CD4-positive, alpha-beta T cell treated with Interferon gamma for 1 hour (primary cell): ENCODE measurements at places on chromosomes 7 and 10.

DNA sequence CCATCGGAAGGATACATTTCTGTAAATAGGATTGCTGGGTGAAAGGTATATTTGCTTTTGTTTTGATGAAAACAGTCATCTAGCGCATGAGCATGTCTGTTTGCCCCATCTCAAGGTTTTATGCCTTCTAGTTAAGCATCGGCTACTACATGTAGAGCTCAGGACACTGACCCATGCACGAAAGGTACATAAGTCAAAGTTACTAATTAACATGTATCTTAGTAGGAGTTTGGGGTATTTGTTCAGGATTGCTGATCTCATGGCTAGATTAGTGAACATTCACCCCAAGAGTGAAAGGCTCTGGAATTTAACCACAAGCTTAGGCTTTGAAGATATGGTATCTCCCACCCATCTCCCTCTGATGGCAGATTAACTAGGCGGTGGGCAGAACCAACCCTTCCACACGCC, 91.5 kb downstream of the RBM20 start:
- DNase-seq: no peak

DNA sequence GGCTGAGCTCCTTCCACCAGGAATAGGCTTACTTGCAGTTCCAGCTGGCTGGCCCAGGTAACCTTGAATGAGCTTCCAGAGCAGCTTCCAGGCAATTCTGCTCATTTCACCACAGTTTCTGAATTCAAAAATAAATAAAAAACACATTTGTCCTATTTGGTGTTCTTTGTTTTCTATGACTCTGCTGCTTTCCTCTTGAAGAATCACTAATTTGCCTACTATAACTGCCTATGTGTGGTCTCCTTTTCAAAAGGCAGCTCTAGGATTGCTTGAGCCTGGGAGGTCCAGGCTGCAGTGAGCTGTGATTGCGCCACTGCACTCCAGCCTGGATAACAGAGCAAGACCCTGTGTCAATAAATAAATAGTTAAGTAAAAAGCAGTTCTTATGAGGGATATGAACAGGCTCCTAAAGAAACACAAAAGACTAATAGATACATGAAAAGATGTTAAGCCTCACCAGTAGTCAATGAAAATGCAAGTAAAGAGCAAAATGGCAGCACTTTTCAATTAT, 19.5 kb upstream of the TNPO3 start:
- DNase-seq: no peak

GRCh38 chr10:22137542-22137941, 80.3 kb downstream of the EBLN1 start:
- DNase-seq: no peak

DNA sequence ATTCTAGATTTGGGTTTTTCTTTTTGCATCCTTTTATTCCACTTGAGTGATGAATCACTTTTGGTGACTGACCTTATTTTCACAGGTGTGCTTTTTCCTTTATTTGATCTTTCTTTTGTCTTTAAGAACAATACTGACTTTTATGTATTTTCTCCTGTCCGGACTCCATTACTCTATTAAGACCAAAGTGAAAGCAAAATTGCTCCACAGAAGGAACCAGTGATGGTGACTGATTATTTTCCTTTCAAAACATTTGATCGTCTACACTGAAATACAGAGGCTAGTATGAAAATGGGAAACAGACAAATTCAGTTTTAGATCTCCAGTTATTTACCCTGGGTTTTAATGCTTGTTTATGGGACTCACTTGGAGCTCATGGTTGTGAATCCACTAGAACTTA, 15.5 kb downstream of the EXOC4 start:
- no peak for DNase-seq

DNA sequence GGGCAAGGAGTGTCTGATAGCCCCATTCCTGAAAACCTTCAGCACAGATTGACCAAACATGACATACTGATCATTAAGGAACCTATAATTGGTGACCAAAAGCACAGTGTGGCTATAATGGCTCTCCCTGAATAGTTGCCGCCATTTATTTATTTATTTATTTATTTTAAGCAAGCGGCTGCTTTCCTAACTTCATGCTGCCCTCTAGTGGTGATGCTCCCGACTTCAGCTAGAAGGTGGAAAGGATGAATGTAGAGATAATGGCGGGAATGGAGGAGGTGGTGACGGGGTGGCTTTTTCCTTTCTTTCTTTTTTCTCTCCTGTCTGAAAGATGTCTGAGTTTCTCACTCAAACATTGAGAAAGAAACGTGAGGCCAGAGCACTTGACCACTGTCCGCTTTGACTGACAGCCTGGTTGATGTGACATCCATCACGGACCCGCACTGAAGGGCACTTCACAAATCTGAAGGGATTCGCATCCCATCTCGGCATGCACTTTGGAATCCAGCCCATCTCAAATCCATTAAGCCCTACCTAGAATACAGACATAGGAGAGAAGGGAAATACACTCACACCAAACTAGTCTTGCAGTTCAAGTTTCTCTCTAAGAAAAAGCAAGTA, 1090.1 kb downstream of the KCNMA1 start:
- peak; percentile 17 for DNase-seq

GRCh38 chr7:49174396-49174795, 250.0 kb downstream of the CDC14C start:
- no peak for DNase-seq

DNA sequence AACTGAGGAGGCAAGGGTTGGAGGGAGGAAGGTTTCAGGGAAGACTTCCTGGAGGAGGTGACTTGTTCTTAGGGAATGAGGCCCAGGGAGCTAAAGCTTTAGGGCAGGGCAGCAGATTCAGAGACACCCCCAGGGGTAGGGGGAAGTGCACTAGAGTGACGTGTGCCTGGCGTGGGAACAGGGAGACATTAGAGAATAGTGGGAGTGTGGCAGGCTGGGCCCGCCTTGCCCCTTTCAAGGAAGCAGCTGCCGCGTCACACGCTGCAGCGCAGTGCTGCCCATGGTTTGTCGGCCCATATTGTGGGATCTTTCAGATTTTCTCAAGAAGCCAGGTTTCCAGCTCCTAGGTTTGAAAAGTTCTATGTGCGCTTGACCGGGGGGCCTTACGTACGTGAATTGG, 139.4 kb downstream of the LHPP start:
- no peak for DNase-seq

GRCh38 chr7:141213226-141213625, 139.4 kb downstream of the TMEM178B start:
- no peak for DNase-seq

- DNase-seq: no peak
Measured at GRCh38 chr7:20722941-20723340, 63.7 kb downstream of the SP8 start.

- DNase-seq: no peak
Measured at GRCh38 chr7:117896339-117896738, 23.1 kb upstream of the CTTNBP2 start.

DNA sequence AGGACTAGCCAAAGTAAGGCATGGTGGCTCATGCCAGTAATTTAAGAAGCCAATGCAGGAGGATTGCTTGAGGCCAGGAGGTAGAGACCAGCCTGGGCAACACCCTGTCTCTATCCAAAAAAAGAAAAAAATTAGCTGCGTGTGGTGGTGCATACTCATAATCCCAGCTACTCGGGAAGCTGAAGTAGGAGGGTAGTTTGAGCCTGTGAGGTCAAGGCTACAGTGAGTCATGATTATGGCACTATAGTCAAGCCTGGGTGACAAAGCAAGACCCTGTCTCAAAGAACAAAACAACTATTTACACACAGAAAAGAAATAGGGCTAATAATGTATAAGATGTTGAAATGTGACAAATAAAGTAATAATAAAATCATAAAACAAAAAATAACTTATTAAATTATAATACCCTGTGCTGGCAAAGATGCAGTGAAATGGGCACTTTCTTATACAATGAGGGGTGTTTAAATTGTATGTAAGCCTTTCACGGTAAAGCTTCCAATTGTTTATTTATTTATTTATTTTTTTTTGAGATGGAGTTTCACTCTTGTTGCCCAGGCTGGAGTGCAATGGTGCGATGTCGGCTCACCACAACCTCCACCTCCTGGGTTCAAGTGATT, 175.2 kb downstream of the TPST1 start:
- no peak for DNase-seq

GRCh38 chr10:123139165-123139520, 3.4 kb downstream of the HMX3 start:
- no peak for DNase-seq

DNA sequence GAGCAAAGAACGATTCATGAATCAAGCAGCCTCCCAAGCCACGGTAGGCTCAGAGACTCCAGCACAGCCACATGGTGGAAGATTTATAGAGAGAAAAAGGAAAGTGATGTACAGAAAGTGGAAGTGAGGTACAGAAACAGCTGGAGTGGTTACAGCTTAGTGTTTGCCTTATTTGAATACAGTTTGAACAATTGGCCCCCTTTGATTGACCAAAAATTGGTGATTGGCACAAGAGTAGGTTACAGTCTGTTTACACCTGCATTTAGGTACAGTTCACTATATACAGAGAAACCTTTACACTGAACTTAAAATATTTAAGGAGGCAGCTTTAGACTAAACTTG, 136.4 kb upstream of the ASAH2 start:
- DNase-seq: no peak

DNA sequence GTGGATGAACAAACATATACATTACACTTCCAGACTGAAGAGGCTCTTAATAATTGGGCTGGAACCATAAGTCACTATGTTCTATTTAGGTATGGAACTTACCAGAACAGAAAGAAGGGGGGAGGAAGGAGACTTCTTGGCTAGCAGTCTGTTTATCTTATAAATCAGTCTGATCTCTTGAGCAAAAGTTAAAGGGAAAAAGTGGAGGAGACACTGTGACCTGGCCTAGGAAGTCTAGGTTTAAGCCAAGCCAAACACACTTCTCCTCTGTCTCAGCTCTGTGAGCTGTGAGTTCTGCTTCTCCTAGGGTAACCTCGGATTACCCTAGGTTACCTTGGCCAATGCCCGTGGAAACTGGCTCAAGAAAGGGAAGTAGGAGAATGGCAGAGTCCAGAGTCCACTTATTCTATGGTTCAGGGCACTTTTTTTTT, 95.2 kb downstream of the PFKFB3 start:
- no peak for DNase-seq

- no peak for DNase-seq
Measured at GRCh38 chr10:25304606-25305005, 129.8 kb downstream of the GPR158 start.

DNA sequence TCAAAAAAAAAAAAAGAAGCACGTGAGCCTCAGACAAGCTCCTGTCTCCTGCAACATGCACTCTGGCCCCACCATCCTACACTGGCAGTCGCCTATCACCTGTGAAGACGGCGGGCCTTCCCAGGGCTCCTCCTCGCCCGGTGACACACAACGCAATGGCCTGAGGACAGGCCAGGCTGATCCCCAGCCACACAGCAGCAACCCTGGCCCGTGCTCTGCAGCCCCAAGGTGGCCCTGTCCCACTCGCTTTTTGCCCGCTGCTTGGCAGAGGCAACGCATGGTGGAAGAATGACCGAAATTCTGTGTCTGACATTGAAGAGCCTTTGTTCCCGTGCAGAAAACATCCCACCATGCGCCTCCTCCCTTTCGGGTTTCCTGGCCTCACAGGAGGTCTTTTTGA, 8.1 kb downstream of the RADIL start:
- no peak for DNase-seq

- no peak for DNase-seq
Measured at GRCh38 chr7:103894656-103895596, 94.5 kb downstream of the RELN start.

GRCh38 chr7:43642897-43643630, 60.2 kb downstream of the STK17A start:
- DNase-seq: no peak

- DNase-seq: no peak
Measured at GRCh38 chr7:126227055-126227454, 1025.7 kb downstream of the GRM8 start.

GRCh38 chr7:80918399-80918798, 452 bp downstream of the SEMA3C start:
- DNase-seq: no peak

DNA sequence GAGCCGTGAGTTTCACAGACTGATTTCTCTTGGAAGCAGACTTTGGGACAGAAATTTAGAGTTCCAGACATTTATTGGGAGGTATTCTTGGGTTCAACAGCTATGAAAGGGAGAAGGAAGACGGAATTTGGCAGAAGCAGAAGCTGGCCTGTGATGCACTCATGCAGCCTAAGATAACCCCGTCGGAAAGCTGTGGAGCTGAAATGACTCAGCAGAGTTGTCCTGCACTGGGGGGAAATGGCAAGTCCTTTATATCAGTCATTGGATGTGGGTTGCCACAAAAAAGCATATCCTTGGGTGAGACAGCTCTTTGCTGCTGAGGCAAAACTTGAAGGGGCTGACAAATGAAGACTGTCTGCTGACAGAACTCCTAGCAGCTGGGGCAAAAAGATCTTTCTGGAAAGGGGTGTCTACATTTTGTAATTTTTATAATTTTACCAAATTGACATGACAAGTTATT, 11.5 kb upstream of the MICU1 start:
- peak; percentile 42 for DNase-seq

DNA sequence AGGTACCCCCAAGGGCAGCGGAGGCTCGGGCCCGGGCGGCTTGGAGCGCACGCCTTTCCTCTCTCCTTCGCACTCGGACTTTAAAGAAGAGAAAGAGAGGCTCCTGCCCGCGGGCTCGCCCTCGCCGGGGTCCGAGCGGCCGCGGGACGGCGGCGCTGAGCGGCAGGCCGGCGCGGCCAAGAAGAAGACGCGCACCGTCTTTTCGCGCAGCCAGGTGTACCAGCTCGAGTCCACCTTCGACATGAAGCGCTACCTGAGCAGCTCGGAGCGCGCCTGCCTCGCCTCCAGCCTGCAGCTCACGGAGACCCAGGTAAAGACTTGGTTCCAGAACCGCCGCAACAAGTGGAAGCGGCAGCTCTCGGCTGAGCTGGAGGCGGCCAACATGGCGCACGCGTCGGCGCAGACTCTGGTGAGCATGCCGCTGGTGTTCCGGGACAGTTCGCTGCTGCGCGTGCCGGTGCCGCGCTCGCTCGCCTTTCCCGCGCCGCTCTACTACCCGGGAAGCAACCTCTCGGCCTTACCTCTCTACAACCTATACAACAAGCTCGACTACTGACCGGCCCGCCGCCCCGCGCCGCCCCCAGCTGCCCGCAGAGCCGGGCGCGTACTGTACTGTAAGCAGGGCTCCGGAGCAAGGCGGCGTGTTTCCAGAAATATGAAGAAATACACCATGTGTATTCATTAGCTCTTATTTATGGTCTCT, 1.8 kb downstream of the HMX2 start:
- DNase-seq: no peak

GRCh38 chr10:77139252-77140160, 498.1 kb downstream of the KCNMA1 start:
- no peak for DNase-seq
